Activated CD4-positive, CD25-positive, alpha-beta regulatory T cell (primary cell): ENCODE measurements at places on chromosomes 1 and 21.

GRCh38 chr1:5850503-5850902 lies 141.7 kb downstream of the NPHP4 start:
- no peak for DNase-seq

- no peak for DNase-seq
These were observed 26.6 kb downstream of the FAM151A start for GRCh38 chr1:54596756-54597155.

DNA sequence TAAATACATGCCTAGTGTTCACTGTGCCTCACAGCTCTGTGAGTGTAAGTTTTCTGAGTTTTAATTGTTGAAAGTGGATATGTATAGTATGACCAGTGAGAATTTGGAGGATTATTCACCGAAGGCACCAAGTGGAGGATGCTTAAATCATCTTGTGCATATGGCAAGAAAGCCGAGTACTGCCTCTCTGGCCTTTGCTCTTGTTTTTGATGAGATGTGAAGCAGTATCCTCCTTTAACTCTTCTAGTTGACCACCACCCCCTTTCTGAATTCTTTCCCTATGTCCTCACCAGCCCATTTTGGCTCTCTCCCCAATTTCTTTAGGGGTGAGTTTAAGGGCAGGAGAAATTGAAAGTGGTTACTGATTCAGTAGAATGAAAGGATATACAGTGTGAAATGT lies 130.4 kb downstream of the SYT2 start:
- no peak for DNase-seq

- DNase-seq: no peak
These were observed 22.6 kb upstream of the COL9A2 start for GRCh38 chr1:40339420-40340323.

DNA sequence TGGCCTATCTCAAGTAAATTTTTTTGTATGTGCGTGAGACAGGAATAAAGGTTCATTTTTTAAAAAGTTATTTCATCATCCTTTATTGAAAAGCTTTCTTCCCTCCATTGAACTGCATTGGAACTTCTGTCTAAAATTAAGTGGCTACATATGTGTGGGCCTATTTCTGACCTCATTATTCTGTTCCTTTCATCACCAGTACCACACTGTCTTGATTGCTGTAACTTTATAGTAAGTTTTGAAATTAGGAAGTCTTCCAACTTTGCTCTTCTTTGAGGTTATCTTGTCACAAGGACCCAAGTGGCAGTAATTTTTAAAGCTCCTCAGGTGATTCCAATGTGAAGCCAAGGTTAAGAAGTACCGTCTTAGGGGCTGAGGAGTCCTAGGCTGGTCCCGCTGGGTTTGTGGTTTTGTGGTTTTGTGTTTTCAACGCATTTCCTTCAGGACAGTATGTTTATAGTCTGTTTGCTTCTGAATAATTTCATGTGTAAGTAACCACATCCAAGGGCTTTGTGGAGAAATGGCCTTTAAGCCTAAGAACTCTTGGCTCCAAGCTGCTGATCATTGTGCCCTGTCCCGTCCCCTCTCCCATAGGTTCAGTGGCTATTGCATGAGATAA lies 12.4 kb upstream of the SCAF4 start:
- no peak for DNase-seq

- no peak for DNase-seq
These were observed 1512.5 kb upstream of the B3GALT2 start for GRCh38 chr1:194698908-194699318.

GRCh38 chr1:176243746-176244145 lies 36.7 kb upstream of the COP1 start:
- DNase-seq: no peak

DNA sequence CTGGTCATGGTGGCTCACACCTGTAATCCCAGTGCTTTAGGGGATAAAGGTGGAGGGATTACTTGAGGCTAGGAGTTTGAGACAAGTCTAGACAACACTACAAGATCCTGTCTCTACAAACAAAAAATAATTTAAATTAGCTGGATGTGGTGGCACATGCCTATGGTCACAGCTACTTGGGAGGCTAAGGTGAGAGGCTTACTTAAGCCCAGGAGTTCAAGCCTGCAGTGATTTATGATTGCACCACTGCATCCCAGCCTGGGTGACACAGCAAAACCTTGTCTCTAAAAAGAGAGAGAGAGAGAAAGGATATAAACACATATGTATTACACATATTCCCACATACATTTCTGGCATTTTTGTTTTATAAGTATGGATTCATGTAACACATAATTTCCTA lies 325.2 kb downstream of the DUSP10 start:
- no peak for DNase-seq
